ENCODE measurements at places on chromosomes 7 and 10.

DNA sequence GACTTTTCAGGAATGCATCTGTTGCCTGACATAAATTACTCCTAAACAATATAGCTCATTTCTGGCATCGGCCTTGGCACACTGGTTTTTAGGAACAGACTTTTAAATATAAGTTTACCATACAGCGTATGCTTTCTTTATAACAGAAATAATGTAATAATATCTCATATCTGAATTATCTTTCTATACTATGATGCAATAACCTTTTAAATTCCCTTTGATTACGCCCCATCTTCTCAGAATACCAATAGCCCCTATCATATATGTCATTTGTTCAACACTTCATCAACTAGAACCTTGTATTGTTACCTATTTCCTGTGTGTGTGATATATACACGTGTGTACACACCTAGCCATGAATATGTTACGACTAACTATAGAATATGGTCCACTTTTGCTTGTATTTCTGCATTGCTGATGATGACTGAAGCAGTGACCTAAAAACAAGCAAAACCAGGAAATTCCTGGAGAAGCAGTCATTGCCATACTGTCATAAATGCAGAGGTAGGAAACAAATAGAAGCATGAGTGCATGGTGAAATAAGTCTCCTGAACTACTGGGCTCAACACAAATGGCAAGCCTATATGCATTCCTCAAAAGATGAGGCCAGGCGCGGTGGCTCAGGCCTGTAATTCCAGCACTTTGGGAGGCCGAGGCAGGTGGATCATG lies 618.4 kb upstream of the NRP1 start:
- DNase-seq, result no peak

DNA sequence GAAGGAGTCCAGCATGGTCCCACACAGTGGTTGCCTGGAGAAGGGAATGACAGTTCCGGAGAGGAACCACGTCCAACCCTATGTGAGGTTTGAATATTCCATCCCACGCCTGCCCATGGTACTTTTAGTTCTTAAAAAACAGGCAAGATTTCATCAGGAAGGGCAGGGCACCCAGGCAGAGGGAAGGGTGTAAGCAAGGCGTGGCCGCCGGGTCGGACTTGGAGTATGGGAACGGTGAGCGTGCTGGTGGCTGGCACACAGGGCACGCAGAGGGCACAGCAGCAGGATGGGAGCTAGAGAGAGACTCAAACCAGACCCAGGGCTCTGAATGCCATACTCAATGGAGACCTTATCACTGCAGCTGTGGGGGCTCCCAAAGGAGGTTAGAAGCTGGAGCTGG lies 34.3 kb downstream of the FAM53B start:
- DNase-seq, result no peak

DNA sequence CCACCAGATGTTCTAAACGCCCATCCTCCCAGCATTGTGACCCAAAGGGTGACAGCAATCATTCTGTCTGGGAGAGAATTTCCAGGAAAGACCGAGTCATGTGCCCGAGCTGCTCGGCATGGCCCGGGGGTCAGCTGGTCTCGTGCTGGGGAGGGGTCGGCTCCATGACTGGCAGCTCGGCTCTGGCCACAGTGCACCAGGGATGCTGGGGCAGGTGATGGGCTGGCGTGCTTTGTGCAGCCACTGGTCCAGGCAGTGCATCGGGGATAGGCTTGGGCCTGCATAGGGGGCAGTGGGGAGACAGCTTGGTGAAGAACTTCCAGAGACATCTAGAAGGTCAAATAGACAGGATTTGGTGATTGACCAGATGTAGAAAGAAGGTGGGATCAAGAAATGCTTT lies 39.2 kb upstream of the PSMG3 start:
- no peak for DNase-seq

GRCh38 chr7:123534383-123535260 lies at the start of gene IQUB:
IQUB (minus strand) TSS chr7:123534595; CDS start chr7:123512340, 22,255 bp downstream.
- DNase-seq, result peak; percentile 91

GRCh38 chr7:156943091-156944041 lies 6.1 kb upstream of the NOM1 start:
- no peak for DNase-seq
